ENCODE measurements at places on chromosomes 4 and X.
A peak's percentile ranks its signal among the peaks of the same experiment; 100 is the strongest.

DNA sequence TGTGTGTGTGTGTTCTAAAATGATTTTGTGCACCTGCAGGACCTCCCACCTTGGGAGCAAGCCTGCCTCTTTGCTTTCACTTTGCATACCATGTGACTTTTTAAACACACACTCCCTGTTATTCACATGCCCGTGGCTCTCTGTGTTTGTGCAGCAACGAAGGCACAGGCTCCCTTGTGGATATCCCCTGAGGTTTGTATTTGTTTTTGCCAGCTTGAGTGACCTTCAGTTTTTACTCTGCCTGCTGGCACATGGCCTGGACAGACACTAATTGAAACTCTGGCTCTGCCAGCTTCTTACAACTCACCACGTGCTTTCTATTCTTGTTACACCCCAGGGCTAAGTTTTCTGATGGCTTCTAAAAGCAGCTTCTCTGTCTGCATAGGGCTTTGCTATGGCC lies 885.8 kb downstream of the SH3BGRL start:
- DNase-seq = no peak

DNA sequence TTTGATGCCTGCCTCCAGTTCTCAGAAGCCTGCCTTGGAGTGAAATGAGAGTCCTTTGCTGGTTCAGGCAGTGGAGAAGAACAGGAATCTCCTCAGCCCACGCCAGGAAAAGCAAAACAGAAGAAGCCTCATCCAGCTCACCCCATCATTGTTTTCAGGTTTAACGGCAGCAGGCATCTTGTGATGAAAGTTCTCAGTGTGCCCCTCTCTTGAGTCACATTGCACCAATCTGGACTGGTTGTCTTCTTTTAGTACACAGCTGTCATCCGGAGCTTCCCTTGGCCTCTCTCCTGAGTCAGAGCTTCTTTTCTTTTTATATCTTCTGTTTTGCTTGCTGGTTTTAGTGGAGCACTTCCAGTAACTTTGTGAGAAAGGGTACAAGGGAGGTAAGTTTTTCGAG lies 50.9 kb downstream of the TSPAN7 start:
- DNase-seq = no peak

DNA sequence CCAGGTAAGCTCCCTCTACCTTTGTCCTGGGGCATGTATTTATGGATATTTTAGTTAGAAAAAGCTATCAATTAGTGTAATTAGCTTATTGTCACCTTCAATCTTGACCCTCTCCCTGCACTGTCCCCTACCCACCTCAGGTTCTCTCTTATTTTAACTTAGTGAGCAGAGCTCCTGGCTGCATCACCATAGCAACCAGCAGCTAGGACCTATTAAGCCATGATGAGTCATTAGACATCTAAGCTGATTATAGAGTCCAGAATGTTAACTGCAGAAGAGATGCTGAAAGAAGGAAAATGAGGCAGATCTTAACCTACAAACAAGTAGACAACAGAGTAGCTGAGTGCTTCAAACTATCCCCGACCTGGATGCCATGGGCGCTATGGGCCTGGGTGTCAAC lies 36.6 kb downstream of the MAGEE2 start:
- no peak for DNase-seq

GRCh38 chrX:9530848-9531274 lies 66.0 kb downstream of the TBL1X start:
- peak; percentile 6 for DNase-seq

DNA sequence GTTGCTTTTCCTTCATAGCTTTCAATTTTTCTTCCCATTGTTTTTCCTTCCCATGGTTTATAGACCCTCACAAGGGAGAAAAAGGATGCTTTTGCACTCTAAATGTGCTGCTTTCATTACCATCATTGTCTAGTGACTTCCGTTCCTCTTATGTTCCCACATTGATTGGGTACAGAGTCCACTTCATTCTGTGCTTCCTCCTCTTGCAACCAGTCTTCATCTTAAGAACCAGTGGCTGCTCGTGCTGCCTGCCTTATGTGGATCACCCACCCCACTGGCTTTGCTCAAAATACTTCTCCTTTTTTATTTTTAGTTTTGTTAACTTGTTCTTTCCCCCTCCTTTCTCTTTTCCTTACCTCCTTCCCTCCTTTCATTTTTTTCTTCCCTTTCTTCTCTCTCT lies 76.5 kb upstream of the BOD1L1 start:
- DNase-seq = no peak

DNA sequence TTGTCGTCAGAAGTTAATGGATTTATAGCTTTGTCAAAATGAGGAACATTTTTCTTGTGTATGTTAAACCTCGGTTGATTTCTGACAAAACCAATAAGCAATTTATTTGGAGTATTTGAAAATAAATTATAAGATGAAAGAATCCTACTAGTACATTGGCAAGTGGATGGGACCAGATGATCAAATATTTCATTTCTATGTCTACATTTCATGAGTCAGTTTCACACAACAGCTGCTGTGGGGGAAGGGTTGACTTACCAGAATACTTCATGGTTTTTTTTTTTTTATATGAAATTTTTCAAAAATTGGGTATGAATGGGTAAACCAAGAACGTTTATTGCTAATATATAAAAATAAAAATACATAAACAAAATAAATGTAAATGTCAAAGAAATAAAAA lies 39.4 kb downstream of the RAPGEF2 start:
- no peak for DNase-seq

DNA sequence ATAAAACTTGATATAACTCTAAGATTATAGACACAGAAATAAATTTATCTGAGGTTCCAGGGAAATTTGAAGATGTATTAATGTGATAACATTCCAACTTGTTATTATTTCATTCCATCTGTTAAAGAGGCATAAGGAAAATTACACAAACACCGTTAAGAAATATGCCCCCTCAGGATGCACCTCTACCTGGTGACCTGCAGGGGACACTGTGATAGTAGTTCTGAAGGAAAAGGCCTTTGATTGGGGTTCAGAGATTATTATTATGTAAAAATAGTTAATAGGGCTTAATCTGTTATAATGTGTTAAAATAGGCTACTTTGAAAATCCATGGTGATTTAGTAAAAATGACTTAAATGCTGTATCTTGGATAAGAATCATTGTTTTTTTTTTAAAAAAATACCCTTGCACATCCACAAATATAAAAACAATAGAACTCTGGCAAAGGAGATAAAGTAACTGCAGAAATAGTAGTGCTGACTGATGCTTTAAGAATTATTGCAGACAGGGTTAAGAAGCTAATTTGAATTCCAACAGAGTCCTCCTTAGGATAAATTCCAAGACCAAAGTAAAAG lies 6.1 kb upstream of the ABRAXAS1 start:
- no peak for DNase-seq

DNA sequence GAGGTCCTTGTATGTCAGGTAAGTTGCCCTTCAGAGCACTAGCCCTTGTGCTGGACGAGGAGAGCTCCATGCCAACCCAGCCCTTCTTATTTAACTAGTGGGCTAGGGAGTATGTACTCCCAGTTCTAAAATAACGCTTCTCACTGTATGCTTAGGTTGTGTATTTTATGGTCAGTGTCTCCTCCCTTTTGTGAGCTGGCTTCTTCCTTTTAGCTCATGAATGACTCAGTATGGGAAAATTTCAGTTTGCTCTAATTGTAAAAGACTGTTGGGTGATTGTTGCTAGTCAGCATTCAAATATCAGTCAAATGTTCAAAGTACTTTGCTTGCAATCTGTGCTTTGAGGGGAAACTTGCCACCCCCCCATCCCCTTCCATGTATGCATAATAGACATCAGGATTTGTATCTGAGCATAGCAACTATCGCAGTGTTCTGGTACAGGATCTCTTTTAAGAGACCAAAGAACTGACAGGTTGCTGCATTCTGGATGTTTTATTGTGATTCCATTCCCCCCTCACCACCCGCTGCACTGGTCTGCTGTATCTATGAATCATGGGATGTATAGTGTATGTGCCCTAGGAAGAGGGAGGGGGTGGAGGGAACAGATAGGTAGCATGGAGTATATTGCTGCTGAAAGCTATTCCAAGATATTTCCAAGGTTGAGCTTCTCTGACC lies 34.7 kb downstream of the DLG3 start:
- DNase-seq = no peak

GRCh38 chr4:61199873-61200186 lies 296 bp upstream of the ADGRL3 start:
- no peak for DNase-seq

DNA sequence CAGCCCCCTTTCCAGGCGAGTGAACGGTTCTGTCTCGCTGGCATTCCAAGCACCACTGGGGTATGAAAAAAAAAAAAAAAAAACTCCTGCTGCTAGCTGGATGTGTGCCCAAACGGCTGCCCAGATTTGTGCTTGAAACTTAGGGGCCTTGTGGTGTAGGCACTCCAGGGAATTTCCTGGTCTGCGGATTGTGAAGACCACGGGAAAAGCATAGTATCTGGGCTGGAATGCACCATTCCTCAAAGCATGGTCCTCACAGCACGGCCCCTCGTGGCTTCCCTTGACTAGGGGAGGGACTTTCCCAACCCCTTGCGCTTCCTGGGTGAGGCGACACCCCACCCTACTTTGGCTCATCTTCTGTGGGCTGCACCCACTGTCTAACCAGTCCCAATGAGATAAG lies 516.8 kb upstream of the FAM241A start:
- no peak for DNase-seq

DNA sequence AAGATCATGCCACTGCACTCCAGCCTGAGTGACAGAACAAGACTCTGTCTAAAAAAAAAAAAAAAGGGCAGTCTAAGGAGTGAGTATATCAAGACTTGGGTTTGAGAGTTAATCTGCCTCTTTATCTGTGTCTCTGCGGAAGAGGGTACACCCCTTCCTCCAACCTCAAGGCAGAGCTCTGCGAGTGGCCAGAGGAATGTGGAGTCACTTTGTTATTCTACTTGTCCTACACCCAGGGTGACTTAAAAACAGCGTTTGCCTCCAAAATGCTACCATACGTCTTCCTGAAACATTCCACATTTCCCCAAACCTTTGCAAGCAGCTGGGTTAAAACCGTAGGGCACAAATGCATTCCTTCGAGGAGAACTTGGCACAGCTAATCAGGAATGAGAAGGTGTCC lies 199.9 kb downstream of the SHOX start:
- DNase-seq = no peak

GRCh38 chr4:85113706-85114105 lies 147.2 kb upstream of the WDFY3 start:
- no peak for DNase-seq

GRCh38 chr4:30802622-30803323 lies 82.6 kb downstream of the PCDH7 start:
- DNase-seq = no peak

DNA sequence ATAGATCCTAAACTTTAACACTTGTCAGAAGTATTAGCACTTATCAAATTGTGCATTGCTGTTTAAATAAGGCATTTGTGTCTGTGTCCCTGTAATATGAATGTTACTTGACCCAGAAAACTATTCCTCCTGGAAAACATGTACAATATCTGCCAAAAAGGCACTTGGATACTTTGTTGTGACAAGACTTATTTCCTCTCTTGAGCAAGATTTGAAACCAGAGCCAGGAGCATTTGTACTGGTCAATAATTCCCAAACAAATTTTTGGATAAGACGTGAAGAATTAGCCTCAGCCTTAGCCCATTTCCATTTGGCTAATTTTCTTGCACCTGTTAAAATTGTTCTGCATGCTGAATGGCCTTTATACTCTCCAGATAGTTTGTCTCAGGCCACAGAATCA lies 176.3 kb upstream of the GK2 start:
- no peak for DNase-seq

- DNase-seq = no peak
Measured at GRCh38 chr4:4269856-4270255, 20.1 kb downstream of the LYAR start.

DNA sequence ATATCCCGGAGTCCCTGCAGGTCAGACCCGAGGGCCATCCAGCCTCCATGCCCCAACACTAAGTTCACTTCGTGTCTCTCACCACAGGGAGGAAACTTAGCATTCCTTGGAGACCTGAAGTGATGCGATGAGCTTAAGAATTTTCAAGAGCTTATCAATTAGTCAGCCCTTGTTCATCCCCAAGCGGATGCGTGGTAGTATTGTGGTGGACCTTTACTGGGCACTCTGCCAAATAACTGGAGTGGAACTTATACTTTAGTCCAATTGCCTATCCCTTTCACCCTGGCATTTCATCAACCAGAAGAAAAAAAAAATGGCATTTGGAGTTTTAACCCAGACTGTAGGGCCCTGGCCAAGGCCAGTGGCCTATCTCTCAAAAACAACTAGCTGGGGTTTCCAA lies 137.1 kb downstream of the RELL1 start:
- no peak for DNase-seq

- no peak for DNase-seq
Measured at GRCh38 chrX:48466696-48467095, 3.4 kb downstream of the SLC38A5 start.

- DNase-seq = peak; percentile 62
Measured at GRCh38 chr4:16225863-16226815, at the start of gene TAPT1. TSS of gene TAPT1 (minus strand) at chr4:16226471. CDS start at chr4:16226457, 14 bp downstream.

GRCh38 chr4:156420623-156421022 lies 467.0 kb upstream of the CTSO start:
- no peak for DNase-seq

All from stimulated activated CD4-positive, alpha-beta T cell treated with anti-CD3 and anti-CD28 coated beads, TNF-alpha, amount 100 ng/mL, for 1 hour (primary cell).